ENCODE measurements at places on chromosomes 5 and 9. TPM values are rescaled to one million over a fixed set of nuclear protein-coding genes. Genes with fewer than 3 reads are reported as not detected.
A peak's percentile ranks its signal among the peaks of the same experiment; 100 is the strongest.

The TMEM161B gene
- total RNA-seq = 32.6 TPM

The FOXD4 gene
- total RNA-seq = 0.14 TPM

The POLK gene
- total RNA-seq = 31.6 TPM

DNA sequence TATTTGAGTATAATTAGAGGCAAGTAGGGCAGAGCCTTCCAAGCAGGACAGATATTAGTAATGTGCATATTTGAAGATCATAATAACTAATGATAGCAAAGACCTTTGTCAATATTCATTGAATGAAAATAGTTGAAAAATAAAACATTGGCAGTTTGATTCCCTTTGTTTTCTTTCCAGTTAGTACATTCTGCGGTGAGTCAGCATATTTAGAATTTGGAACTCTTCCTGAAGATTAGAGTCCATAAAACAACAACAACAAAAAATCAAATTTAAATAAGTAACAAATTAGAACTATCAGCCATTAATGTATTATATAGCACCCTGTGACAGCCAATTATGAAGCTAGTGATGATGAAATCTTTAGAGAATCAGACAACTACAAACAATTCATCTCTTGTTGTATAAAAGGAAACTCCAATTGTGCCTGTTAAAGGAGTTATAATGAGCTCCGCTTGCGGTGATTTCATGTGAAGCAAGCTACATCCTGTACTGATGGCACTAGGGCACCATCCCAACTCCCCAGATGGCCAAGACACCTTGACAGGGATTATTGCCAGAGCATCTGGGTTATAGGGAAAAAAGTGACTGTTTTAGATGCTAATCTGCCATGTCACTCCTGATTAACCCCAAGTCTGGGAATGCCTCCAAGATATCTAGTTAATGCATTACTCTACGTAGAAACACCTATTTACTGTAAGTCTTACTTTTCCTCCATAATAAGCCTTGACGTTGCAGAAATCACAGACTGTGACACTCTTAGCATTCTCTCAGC lies 6.8 kb downstream of the IFNA8 start:
- no peak for DNase-seq

GRCh38 chr5:136082390-136083193 lies 50.1 kb upstream of the SMAD5 start:
- peak; percentile 58 for DNase-seq

- no peak for DNase-seq
Observed at GRCh38 chr5:177081859-177082258, 4.9 kb upstream of the FGFR4 start.

- DNase-seq = no peak
Observed at GRCh38 chr5:1118738-1119137, 6.9 kb upstream of the SLC12A7 start.

DNA sequence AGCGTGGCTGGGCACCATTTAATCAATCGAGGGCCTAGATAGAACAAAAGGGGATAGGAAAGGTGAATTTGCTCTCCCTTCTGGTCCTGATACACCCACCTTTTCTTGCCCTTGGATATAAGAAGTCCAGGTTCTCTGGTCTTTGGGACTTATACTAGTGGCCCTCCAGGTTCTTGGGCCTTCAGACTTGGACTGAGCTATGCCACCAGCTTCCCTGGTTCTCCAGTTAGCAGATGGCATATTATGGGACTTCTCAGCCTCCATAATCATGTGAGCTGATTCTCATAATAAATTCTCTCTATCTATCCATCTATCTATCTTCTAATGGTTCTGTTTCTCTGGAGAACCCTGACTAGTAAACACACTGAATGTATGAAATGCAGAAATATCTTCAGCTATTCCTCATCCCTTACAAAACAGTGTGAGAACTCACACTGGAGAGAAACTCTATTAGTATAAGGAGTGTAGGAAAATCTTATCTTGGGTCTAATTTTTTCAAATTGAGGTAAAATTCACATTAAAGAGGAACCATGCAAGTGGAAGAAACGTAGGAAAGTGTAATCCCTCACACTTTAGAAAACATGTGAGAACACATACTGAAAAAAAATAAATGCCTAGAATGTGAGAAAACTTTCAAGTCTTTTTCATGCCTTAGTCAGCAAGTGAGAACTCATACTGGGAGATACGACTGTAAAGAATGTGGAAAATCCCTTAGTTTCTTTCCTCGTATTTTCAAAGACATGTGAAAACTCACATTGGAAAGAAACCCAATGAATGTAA lies 15.5 kb downstream of the PCDHB15 start:
- no peak for DNase-seq

DNA sequence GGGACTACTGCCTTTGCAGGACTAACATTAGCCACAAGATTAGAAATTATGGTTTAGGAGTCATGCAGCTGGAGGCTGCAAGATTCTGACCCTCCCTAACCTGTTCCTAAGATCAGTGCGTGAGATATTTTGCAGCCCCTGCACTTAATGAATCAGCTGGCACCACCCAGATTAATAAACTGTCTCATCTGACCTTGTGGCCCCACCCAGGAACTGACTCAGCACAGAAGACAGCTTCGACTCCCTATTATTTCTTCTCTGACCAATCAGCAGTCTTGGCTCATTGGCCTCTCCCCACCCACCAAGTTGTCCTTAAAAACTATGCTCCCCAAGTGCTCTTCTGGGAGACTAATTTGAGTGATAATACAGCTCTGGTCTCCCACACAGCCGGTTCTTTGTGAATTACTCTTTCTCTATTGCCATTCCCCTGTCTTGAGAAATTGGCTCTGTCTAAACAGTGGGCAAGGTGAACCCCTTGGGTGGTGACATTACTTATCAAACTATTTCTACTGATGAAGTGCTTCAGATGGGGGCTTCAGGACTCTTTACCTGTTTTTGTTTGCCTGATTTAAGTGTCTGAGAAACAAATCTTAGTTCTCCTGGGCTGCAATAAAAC lies 17.0 kb downstream of the CTSL start:
- peak; percentile 69 for DNase-seq

DNA sequence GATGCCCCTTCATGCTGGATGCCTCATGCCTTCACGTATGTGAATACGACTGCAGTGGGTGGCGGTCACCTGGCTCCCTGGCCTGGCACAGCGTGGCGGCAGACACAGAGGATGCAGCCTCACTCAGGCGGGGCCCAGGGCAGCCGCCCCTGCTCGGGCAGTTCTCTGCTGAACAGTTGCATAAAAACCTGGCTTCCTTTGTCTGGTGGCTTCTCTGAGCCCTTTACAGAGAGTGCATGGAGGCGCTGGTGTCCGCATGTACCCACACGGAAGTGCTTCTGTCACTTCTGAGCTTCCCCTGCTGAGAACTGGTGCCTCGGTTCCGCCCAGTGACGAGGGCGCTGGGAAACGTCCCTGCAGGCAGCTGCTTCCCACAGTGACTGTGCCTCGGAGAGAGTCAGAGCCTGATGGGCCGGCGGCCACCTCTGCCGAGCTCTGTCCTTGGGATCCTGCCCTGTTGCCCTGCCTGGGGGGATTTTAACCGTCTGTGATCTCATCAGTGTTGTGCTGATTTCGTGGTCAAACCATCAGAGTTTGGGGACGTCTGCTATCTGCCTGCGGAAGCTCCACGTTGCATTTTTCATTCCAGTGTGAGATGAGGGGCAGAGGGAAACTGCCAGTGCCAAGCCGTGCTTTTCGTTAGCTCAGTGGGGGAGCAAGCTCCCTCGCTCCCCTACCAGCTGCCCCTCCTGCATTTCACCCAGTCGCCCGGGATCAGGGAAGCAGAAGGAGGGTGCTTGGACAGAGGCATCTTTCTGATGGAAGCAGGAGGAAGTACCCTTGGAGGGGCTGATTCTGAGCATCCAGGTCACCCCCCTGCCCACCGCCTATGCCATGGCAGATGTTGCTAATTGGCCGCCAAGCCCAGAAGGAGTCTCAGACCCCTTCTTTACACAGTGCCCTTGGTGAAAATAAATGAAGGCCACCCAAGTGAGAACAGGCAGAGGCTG lies 153.0 kb upstream of the COL5A1 start:
- DNase-seq = no peak

- no peak for DNase-seq
Observed at GRCh38 chr5:16143361-16144049, 36.1 kb downstream of the MARCHF11 start.

DNA sequence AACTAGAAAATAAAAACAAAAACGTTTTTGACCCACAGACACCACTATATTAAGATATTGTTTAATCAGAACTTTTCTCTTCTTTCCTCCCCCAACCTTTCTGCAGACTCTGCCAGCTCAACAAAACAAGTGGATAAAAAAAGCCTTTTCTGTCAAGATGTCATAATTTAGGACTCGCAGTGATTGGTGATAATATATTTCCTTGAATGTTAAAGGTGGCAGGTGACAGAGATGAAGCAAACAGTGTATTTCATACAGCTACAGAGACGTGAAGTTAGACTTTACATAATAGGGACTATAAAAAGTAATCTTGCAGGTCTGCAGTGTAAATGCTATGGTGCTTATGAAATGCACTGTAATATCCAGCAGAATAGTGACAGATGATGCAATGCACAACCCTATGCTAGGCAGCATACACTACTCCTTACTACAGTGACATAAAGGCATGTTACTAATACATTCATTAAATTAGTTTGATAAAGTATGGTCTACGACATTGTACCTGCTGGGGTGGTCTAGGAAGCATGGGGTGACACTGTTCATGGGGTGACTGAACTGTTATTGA lies 326.7 kb upstream of the GRAMD2B start:
- no peak for DNase-seq

DNA sequence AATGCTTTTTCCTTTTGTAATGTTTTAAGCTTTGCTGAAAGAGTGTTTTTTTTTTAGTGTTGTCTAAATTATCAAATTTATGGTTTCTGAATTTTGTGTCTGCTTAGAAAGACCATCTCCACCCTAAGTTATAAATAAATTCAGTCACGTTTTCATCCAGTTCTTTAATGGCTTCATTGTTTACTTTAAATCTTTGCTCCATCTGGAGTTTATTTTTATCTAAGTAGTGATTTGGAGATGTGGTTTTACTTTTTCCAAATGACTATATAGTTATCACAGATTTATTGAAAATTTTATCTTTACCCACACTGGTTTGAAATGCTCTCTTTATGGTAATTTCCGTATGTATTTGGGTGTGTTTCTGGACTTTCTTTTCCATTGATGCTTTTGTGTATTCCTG lies 577.2 kb upstream of the ZNF608 start:
- DNase-seq = no peak

GRCh38 chr9:38359689-38360385 lies 32.7 kb upstream of the ALDH1B1 start:
- no peak for DNase-seq

All from NCI-H460 (cell line).